RCC 7860 (cell line): ENCODE measurements at places on chromosomes 2 and 18.

DNA sequence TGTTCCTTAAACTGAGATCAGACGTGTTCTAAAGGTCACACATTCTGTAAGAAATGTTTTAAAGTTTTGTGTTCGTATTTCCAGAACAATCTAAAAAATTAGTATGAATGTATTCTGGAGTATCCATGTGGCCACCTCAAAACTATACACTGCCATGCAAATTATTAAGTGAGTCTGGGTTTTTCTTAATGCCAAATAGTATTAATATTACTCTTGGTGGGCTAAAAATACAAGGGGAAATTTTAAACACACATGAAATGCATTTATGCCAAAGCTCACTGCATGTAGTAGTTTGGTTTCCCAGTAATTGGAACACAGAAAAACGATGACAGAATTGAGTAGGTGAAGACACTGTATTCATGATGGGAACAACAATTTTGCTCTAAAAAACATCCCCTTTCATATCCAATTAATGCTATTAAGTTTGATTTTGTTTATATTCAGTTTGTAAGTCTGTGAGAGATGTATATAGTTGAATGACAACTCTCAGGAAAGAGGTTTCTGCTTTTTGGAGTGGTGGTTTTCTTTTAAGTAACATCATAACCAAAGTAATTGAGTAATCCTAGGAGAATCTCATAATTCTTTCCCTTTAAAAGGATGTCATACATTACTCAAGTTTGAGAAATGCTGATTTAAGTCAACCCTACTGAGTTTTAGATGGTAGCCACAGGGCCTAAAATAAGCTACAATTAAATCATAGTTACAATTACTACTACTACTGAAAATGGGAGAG, 75.7 kb upstream of the CDCA7 start:
- no peak for DNase-seq

DNA sequence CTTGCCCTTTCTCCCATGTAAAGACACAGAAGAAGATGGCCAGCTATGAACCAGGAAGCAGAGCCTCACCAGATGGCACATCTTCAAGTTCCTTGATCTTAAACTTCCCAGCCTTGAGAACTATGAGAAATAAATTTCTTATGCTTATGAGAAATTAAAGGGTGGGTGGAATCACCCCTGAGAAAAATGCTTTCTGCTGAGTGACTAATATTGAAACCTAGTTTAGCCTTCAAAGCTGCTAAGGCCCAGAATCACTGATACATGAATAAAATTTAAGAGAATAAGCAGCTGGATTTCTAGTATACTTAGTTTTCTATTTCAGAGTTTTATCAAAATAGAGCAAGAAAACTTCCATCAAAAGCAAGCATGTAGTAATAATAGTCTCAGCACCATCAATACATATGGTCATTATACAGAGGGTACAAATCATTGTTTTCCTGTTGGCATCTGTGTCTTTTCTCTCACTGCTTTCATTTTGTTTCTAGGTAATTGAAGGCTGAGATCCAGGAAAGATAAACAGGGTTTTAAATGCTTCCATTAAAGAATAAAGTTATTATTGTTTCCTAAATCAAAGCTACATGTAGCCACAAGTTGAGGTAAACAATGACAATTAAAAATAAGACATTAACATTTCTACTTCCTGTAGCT, 53.3 kb upstream of the COL5A2 start:
- DNase-seq = no peak

- no peak for DNase-seq
These were observed 10.3 kb downstream of the STAMBP start for GRCh38 chr2:73838889-73839534.

- peak; percentile 81 for DNase-seq
These were observed 126.6 kb downstream of the UBE2E3 start for GRCh38 chr2:181106789-181107627.

- DNase-seq = no peak
These were observed 176.8 kb downstream of the ZNF407 start for GRCh38 chr18:74774486-74774885.

GRCh38 chr18:46414863-46415262, 242.2 kb downstream of the LOXHD1 start:
- DNase-seq = no peak

- DNase-seq = no peak
These were observed 375.2 kb downstream of the TRIB2 start for GRCh38 chr2:13091861-13092378.

DNA sequence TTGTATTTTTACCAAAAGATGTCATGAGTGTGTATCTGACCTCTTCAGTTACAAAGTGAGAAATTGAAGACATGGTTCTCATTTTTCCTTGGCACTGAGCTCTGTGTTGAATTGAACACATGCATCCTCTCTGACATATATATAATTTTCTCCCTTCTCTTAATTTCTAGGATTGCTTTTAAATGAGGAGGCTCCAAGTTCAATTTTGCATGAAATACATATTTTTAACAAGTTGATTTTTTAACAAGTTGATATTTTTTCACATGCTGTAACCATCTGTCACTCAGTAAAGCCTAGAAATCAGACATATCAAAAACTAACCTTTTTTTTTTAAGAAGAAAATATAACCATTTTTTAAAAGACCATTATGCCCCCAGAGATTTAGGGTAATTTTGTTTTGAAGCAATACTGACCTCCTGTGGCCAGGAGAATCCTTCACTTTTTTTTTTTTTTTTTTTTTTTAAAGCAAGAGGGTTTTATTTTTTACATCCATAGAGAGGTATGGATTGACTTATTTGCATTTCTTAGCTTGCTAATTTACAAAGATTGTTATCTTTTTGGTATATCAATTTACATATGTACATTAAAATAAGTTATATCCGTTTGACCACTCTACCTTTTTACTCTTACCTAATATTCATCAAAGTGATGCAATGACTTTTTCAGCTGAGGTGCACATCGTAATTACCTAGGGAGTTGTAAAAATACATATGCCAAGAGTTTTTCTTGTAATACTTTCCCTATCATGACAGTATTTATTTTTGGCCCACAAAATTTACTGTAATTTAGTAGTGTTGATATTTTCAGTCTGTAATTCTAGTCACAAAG, 161.8 kb downstream of the SOCS6 start:
- no peak for DNase-seq

- DNase-seq = no peak
These were observed 2.6 kb downstream of the ANKRD44 start for GRCh38 chr2:197307933-197308521.

GRCh38 chr2:188997263-188997662, 23.1 kb downstream of the COL3A1 start:
- DNase-seq = no peak

GRCh38 chr2:1698188-1698945, 45.9 kb downstream of the PXDN start:
- DNase-seq = no peak

GRCh38 chr2:109136542-109136941, 7.5 kb downstream of the SH3RF3 start:
- no peak for DNase-seq

GRCh38 chr2:239153806-239154591, 246.8 kb downstream of the HDAC4 start:
- no peak for DNase-seq

DNA sequence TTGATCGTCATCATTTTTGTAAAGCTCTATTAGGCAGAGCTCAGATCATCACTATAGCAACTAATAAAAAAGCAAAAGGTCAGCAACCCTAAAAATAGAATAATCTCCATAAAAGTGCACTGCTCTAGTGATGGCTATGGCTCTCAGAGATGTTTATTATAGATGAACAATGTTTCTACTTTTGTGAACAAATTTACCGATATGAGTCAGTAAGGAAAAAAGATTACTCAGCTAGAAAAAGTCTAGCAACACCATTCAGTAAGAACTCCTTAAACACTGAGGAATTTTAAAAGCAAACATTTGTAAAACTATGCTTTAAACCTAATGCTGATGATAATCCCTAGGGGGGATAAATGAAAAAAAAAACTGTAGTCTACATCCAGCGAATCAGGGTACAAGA, 69.6 kb downstream of the ACVR1C start:
- DNase-seq = no peak

- no peak for DNase-seq
These were observed 136.4 kb downstream of the SOCS6 start for GRCh38 chr18:70425236-70425635.

DNA sequence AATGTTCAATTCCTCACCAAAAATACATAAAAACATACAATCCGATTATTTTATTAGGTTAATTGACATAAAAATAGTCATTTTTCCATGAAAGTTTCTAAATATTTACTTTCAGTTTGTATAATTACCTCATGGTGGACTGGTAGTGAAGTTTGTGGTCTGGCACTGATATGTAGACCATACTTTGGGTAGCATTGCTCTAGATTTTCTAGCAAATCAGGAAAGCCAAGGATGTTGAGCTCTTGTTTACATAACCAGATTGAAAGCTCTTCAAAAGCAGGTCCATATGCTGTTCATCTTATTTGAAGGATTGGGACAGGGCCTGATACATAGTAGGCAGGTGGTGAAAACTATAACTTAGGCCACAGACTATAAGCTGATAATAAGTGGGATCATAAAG, 61.8 kb downstream of the COMMD1 start:
- DNase-seq = no peak

GRCh38 chr2:8461341-8461740, 220.5 kb upstream of the ID2 start:
- DNase-seq = no peak

- no peak for DNase-seq
These were observed 232.8 kb upstream of the HS6ST1 start for GRCh38 chr2:128551435-128551834.
